ENCODE measurements at places on chromosomes 7 and 10.

DNA sequence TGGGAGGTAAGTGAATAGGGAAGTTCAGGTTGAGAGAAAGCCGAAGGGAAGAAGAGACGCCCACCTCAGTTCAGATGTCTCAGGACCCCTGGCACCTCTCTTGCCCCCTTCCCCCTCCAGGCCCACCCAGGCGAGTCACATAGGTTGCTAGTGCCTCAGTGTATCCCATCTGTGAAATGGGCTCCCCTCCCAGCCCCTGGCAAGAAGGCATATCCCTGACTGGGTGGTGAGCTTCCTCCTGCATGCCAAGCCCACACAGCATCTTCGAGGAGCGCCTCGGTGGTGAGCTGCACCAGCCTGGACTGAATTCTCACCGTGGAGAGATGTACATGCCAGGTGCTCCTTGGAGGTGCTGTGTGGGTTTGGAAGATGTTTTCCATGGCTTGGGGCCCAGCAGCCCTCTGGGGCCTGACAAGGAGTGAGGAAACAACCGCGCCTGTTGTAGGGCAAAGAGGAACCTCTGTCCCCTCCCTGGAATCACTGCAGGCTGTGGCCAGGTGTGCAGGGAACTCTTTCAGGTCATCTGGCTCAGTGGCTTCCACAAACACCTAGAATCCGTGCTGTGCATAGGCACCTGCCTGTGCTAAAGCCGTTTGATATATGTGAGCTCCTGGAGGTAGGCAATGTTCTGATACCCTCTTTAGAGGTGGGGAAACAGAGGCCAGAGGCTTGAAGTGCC, 45.1 kb downstream of the UNC5B start:
- no peak for DNase-seq

DNA sequence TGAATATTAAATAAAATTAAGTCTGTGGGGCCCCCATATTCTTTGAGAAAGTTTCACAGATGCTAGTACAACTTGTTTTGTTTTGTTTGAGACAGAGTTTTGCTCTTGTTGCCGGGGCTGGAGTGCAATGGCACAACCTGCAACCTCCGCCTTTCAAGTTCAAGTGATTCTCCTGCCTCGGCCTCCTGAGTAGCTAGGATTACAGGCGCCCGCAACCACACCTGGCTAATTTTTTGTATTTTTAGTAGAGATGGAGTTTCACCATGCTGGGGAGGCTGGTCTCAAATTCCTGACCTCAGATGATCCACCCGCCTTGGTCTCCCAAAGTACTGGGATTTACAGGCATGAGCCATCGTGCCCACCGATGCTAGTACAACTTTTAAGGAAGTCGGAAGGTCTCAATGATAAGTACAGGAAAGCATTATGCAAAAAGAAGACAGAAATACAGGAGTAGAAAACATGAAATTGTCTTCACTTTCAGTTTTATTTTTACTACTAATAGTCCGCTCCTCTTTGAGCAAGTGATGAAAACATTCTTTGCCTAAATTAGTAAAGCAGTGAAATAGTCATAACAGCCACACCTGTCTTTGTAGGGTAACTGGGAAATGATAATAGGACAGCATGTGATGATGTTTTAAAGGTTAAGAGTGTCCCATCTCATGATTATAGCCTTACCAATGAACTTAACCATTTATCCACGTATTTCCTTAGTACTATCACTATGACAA, 147.5 kb downstream of the SEMA3D start:
- no peak for DNase-seq

GRCh38 chr10:124957404-124957947, 15.6 kb downstream of the ZRANB1 start:
- DNase-seq: no peak

- DNase-seq: no peak
Measured at GRCh38 chr7:46534664-46535588, 613.9 kb upstream of the IGFBP3 start.

DNA sequence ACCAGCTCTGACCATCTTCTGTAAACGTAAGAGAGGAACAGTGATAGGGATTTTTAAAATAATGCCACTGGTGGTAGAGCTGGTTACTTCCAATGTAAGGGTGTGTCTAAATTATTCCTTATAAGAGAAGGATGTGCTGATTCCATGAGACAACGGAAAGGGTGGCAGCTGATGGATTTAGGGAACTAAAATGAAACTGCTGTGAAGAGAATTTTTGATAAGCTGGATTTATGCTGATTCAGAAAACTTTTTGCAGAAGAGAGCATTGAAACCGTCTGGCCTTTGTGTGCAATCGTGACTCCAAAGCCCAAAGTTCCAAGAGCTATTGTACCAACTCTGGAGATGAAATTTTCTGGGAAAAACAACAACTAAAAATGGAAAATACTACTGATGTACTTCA, 301.0 kb downstream of the PRPF18 start:
- DNase-seq: no peak

DNA sequence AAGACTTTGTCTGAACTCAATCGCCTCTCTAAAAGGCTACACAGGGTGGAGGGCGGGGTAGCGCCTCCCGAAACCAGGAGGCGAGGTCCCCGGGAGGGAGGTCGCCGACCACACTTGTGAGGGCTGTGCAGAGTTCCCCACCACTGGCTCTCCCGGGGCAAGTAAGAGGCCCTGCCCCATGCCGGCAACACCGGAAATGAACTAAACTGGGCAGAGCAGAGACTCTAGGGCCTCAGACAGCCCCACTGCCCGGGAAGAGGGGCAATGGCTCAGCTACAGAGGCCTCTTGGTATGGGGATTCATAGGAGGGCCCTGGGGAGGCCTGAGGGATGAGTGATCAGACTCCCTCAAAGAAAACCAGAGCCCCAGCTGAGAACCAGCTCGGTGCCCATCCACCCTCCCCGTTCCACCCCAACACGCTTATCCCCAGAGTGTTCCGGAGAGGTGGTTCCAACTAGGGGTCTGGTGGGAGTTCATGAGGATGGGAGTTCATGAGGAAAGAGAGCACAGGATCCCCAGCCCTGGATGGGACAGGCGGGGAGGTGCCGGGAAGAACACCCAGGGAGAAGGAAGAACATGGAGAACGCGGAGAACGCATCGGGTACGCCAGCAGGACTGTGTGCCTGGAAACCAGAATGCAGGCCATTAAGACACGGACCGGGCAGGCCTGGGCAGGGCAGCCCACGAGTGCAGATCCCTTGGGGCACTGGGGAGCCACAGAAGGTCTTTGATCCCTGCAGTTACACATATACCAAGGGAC, 89.4 kb upstream of the MYL10 start:
- no peak for DNase-seq

- no peak for DNase-seq
Measured at GRCh38 chr7:102836977-102837376, 75.8 kb upstream of the LRRC17 start.

DNA sequence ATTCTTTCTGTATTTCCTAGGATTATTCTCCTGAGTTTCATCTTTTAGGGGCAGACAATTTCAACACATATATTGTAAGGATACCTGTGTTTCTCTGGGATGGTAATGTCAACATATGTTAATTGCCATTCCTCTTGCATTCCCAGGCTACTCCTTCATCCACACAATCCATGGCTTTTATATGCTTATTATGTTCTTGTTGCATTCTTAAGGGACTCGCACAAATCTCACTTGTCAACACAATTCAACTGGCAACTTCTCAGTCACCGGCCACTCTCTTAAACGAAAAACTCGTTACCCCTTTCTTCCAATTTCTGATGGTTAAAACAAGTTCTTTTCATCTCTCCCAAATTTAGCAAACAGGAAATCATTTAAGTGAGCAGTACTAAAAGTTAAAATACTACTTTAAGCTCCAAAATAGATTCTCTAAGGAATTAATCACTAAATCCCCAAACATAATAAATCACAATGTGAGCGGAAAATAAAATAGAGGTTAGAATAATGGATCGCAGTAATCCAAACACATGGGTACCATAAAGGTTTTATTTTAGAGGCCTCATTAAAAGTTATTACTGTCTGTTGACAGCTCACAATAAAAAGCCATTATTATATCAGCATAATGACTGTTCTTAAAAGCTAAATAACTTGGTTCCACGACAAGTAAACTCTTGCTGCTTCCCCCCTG, 223.2 kb downstream of the ELMO1 start:
- DNase-seq: no peak

GRCh38 chr7:27151341-27151930, 947 bp downstream of the HOXA3 start:
- no peak for DNase-seq

GRCh38 chr10:98391578-98391991, 23.4 kb downstream of the PYROXD2 start:
- DNase-seq: no peak

GRCh38 chr7:101094791-101095375, 9.6 kb downstream of the TRIM56 start:
- DNase-seq: peak; percentile 35

DNA sequence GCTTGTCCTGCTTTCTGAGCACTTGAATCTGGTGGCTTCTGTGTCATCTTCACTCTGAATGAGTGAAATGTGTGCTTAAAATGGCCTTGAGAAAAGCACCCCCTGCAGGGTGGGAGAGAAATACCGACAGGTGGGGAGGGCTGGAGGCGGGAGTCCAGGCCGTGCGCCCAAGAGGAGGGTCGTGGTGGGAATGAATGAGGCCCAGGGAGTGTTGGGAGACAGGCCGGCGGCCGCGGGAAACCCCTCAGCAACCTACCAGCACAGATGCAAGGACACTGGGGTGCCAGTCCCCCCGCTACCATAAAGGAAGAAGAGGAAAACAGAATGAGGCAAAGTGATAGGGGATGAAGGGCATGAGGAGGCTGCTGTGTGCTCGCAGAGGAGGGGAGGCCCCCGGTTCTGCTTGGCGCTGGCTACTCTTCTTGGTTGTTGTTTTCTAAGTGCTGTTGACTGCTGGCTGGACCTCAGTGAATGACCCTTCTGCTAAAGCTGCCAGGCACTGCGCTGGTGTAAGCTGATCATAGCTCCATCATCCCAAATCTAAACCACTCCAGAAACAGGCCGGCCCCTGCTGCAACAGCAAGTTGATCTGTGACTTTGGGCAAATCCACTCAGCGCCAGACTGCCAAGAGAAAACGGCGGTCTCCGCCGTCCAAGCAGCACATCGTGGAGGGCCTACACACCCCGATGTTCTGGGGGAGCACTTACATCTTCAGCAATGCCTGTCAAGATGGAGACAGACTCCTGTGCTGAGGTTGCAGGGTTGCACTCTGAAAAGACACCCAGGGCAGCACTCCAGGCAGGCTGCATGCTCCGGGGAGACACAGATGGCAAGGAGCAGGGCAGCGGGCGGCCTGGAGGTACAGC, 378.5 kb downstream of the DNAJB6 start:
- DNase-seq: no peak

- no peak for DNase-seq
Measured at GRCh38 chr7:90621125-90621746, 25.1 kb downstream of the CDK14 start.

DNA sequence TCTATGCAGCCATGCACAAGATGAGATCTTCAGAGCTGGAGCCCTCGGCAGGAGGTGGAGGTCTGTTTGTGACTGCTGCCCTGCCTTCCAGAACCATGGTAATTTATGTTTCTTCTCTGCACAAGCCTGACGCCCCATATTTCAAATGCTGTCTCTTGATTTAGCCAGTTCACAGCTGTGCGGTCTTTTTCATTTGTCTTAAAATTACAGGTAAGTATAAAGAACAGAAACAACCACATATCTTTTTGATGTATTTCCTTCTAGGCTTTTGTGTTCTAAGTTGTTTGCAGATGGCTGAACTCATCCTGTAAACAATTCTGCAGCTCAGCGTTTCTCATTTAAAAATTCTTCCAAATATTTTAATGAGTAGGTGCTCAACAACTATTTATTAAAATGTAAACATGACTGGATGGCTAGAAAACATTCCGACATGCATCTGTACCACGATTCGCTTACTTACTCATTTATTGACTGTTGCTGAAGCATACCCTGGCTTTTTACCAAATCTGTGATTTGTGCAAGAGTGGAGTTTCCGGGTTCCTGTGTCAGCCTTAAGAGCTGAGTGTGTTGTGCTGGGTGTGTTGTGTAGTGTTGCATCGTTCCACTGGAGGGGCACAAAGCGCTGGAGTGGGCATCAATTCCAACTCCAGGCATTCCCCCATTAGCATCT, 58.9 kb downstream of the PIP4K2A start:
- DNase-seq: peak; percentile 23

GRCh38 chr7:103993551-103993950, 4.1 kb upstream of the RELN start:
- no peak for DNase-seq

DNA sequence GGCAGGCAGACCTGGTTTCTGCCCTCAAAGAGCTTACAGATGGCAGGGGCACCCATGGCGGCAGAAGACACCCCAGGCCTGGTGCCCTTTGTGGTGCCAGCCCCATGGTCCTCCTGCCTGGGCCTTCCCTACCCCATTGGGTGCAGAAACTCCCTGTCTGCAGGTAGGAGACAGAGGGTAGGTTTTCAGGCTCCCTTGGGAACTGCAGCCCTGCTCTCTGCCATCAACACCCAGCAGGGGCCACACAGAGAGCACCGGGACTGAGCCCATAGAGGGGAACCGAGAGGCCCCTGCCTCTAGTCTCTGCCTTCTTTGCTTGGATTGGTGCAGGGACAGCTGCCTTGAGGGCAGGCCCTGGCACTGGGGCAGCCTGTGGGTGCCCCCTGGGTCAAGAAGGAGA, 52.6 kb downstream of the GTF2IRD1 start:
- DNase-seq: no peak

DNA sequence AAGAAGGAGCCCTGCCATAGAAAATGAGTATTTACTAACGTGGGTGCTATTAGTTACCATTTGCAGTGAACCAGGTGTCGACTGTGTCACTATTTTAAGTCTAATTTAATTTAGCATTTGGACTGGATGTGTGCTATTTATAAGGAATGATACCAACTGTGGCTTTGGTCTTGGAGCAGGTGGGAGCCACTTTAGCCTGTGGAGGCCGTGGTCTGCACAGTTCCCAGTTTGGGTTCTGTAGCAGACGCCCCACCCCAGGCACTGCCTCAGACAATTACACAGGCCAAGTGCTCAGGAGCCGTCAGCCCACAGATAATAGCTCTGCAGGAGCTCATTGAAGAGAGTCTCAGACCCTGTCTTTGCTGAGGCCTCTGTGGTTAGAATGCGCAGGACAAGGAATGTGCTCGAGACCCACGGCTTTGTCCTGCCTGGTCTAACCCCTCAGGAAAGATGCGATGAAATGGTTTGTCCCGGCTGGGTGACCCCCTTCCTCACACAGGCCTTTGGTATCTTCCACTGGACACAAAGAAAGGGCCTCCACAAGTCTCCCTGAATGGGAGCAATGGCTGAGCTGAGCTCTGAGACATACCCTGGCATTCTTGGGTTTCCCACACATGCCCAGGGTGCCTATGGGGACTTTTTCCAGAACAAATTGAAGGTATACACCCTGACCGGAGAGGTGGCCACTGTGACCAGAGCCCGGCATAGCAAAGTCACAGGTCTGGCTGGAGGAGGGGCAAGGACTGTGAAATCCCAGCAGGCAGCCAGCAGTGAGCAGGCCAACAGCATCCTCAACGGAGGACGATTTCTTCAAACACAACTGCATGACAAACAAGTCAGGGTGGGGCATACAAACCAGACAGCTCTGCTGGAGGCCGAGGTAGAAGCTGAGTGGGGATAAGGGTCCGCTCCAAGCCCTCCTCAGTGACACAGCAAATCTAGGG, 251.2 kb downstream of the ARHGAP12 start:
- no peak for DNase-seq

- no peak for DNase-seq
Measured at GRCh38 chr10:123326674-123327073, 172.5 kb downstream of the BUB3 start.
